ENCODE measurements at places on chromosomes 5 and 9.

DNA sequence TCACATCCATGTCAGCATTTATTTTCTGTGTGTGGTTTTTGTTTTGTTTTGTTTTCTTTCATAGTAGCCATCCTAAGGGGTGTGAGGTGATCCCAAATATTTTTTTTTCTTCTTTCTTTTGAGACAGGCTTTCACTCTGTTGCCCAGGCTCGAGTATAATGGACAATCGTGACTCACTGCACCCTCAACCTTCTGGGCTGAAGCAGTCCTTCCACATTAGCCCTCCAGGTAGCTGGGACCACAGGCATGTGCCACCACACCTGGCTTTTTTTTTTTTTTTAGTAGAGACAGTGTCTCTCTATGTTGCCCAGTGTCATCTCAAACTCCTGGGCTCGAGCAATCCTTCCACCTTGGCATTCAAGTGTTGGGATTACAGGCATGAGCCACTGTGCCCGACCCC is 59.1 kb downstream of the CDC42SE2 start:
- DNase-seq, result no peak

- peak; percentile 81 for DNase-seq
Measured at GRCh38 chr5:159097784-159098602, 1.7 kb downstream of the EBF1 start.

DNA sequence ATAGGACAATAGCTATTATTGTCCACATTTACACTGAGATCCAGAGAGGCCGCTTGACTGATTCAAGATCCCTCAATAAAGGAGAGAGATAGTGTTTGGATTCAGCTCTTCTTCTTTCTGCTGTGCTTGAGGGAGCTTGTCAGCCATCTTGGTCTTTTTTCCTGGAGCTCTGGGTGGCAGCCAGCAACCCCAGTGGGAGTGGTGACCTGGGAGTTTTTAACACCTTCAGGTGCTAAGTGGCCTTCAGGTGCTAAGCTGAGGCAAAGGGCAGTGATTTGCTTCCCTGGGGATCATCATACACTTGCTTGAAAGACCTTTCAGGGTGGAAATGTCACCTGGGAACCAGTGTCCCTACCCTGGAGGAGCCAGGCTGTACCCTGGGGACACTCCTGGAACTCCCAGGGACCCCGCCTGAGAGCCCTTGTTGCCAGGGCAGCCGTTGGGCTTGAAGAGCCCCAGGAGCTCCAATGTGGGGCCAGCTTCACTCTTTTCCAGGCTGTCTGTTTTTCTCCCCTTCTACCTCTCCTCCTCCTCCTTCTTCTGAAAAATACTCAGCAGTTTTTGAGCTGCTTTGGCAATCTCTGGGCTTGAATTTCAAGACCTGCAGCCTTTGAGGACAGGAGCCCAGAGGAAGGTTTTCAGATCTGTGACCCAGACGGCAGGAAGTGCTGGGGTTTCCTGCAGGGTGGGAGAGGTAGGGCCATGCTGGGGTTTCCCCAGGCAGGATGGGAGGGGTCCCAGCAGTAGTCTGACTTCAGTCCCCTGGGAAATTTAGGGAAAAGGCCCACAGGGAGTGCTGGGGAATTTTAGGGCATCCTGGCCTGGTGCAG is 59.7 kb downstream of the FGF18 start:
- DNase-seq, result no peak

DNA sequence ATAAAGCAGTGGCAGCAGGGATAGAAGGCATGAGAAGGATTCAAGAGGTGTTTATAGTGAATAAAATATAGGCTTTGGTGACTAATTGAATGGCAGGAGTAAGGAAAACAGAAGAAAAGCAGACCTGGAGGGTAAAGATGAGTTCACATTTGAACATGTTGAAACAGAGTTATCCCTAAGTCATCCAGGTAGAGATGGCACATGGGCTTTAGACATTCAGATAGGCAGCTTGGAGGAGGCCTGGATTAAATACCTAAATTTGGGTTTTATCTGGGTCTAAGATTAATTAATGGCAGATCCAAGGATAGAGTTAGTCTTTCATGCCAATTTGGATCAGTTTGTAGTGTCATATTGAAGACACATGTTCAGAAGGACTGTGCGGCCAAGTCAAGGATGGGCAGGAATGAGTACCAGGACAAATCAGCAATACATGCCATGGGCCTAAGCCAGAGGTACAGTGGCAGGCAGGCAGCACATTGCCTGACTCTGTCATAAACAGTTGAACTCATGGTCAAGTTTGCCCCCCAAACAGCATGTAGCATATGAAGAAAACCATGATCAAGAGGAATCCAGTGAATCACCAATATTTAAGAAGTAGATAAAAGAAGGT is 115.5 kb upstream of the SLC12A2 start:
- no peak for DNase-seq

DNA sequence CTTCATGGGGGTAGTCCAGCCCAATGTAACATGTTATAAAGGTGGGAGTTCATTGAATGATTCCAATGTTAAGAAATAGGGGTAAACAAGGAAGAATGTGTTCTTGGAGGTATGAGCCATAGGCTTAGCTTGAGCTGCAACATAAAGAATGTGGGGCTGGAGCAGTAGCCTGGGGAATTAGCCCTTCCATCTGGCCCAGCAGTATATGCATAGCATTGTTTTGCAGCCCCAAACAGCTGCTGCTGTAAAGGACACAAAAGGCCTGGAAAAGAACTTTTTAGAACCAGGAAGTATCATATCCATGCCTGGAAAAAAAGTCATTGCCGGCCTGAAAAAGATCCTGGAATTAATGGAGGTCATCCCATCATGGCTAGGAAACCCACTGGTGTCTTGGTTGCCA is 55.8 kb upstream of the SMARCA2 start:
- no peak for DNase-seq

GRCh38 chr5:97074859-97075489 is 67.4 kb downstream of the LIX1 start:
- DNase-seq, result no peak
